ENCODE measurements at places on chromosomes 6 and 20.

GRCh38 chr6:39273406-39273821, 40.8 kb downstream of the KCNK17 start:
- no peaks in the 10 kb centered on the region for H3K36me3 ChIP-seq
- H3K4me3 ChIP-seq = no peak overlapping the region
- no peak for DNase-seq
- H3K4me1 ChIP-seq = no peaks in the 10 kb centered on the region
- no peak overlapping the region for H3K27ac ChIP-seq
- H3K27me3 ChIP-seq = no peaks in the 10 kb centered on the region

GRCh38 chr20:8267009-8267408, 134.9 kb downstream of the PLCB1 start:
- DNase-seq = no peak
- no peak overlapping the region for H3K27ac ChIP-seq
- H3K27me3 ChIP-seq = no peaks in the 10 kb centered on the region
- H3K36me3 ChIP-seq = no peaks in the 10 kb centered on the region

DNA sequence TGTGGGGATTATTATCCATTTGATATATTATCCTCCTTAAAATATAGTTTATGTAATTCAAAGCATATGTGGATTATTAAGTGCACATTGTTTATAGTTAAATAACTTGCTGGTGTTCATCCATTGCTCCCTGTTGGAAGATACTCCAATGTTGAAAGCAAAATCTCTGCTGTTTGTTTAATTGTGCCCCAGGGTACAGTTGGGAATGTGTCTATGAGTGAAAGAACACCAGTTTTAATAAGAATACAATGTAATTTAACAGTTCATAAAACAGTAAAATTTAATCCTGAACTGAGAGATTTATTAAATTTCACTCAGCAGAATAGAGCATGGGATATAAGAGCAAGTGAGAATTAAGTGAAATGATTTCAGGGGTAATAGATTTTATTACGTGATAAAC, 364.9 kb downstream of the GRIK2 start:
- no peaks in the 10 kb centered on the region for H3K4me1 ChIP-seq
- no peak for DNase-seq
- H3K36me3 ChIP-seq = no peaks in the 10 kb centered on the region
- H3K27ac ChIP-seq = no peak overlapping the region
- no peaks in the 10 kb centered on the region for H3K27me3 ChIP-seq

- H3K27me3 ChIP-seq = no peaks in the 10 kb centered on the region
- H3K4me3 ChIP-seq = no peak overlapping the region
- DNase-seq = no peak
- H3K4me1 ChIP-seq = no peaks in the 10 kb centered on the region
- H3K27ac ChIP-seq = no peak overlapping the region
These were observed 248.4 kb downstream of the SAMD5 start for GRCh38 chr6:147756891-147757290.

- DNase-seq = no peak
- H3K27ac ChIP-seq = no peak overlapping the region
- H3K4me3 ChIP-seq = no peak overlapping the region
- no peaks in the 10 kb centered on the region for H3K4me1 ChIP-seq
- H3K36me3 ChIP-seq = peaks cover 43% of the 10 kb centered on the region
These were observed 51.7 kb downstream of the MYH7B start for GRCh38 chr20:35007413-35007812.

- H3K4me3 ChIP-seq = no peak overlapping the region
- peaks cover 4% of the 10 kb centered on the region for H3K27me3 ChIP-seq
- DNase-seq = no peak
These were observed 6.8 kb upstream of the TFAP2D start for GRCh38 chr6:50706575-50706974.

- DNase-seq = no peak
- no peak overlapping the region for H3K4me3 ChIP-seq
- H3K27ac ChIP-seq = no peak overlapping the region
- H3K27me3 ChIP-seq = no peaks in the 10 kb centered on the region
These were observed 169.3 kb upstream of the JARID2 start for GRCh38 chr6:15076565-15076964.

- no peak for DNase-seq
- H3K4me1 ChIP-seq = peaks cover 37% of the 10 kb centered on the region
- H3K27me3 ChIP-seq = no peaks in the 10 kb centered on the region
- H3K27ac ChIP-seq = no peak overlapping the region
These were observed 4.0 kb downstream of the MAP3K5 start for GRCh38 chr6:136788069-136788902.

Measured in pancreas (tissue), 10 donors.